Tongue (tissue), 3 donors: ENCODE measurements at places on chromosomes 12 and 14.
A peak's percentile ranks its signal among the peaks of the same experiment; 100 is the strongest.

DNA sequence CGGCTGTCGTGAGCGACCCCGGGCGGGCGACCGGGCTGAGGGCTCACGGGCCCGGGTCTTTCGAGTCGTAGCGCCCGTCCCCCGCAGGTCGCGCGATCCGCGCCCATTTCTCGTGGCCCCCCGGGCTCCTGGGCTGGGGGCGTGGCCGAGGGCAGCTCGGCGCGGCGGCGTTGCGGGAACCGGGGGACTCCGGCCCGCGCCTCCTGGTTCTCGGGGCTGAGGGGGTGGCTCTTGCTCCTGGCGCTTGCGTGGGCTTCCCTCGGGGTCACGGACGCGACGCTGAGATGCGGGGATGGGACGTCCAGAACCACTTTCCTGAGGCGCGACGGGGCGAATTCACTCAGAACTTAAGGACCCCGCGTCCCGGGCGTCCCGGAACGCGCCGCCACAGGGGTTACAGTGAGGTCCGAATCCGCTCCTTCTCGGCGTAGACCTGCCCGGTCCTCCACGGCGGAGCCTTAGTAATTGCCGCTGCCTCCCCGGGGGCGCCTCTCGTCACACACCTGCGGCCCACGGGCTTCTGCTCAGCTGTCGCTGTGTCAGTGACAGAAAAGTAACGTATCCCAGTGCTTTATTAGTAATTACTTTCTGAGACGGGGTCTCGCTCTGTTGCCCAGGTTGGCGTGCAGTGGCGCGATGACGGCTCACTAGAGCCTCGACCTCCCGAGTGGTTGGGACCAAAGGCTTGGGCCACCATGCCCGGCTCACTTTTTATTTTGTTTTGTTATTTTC, 606 bp downstream of the EP400 start:
- DNase-seq: peak; percentile 35

GRCh38 chr12:117067638-117068037, 31.6 kb downstream of the TESC start:
- DNase-seq: no peak

- DNase-seq: peak; percentile 67
These were observed 64.0 kb downstream of the PIWIL1 start for GRCh38 chr12:130401703-130402102.

DNA sequence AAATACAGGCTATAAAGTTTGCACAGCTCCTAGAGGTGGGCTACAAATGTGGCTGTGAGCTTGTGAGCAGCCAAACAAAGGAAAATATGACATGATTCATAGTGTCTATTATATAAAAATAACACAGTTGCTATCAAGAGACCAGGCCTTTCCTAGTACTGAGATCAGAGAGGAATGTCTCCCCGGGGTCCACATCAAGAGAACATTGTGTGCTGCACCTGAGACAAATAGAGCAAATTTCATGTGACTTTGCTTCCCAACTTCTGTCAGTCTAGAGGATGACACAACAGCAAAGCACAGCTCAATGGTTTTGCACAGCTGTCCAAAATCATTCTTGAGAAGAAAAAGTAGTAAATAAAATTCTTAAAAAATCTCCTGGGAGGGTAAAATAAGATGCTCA, 297.5 kb upstream of the PRKD1 start:
- peak; percentile 53 for DNase-seq

DNA sequence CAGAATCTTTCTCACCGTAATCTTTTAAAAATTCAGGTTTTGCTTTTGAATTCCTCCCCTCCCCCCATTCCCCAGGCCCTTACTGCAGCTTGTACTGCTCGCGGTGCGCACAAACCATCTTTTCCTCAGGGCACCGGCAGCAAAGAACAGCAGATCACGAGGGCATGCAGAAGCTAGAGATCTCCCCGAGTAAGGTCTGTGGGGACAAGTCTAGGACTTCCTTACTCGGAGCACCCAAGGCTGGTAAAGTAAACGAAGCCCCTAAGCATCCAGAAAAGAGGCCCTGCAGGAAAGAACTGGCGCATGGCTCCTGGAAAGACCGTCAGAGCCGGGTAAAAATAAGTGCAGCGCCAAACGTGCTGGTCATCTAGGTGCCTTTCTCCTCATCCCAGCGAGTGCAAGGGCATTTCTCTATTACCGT, 727 bp downstream of the LDHB start:
- peak; percentile 76 for DNase-seq

DNA sequence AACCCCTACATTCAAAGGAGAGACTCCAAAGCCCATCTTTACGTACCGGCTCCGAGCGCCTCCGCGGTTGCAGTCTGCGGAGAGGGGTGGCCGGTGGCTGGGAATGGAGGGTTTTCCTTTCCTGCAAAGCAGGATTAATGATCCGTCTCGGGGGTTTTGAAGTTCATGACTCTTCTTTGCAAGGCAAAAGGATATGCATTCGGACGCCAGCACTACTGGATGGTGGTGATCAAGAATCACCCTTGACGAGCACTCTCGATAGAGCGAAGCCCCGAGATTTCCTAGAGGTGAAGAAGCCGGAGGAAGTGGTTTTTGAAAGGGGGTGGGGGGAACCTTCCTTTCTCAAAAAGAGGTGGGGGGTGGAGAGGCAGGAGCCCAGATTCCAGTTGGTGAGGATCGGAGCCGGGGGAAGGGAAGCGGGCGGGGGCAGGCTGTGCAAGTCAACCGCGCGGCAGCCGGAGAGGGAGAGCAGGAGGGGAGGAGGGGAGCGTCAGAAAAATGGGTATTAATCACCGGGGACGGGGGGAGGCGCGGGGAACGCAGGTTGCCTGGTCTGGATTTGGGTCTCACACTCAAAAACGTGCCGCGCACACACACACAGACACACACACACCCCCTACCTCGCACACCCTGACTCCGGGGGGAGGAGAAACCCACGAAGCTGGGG, at the start of gene GRIN2B:
GRIN2B (minus strand) TSS at position 307 of the 667 bp plus-strand sequence. CDS start 115,394 bp downstream, outside the sequence.
- peak; percentile 18 for DNase-seq

- no peak for DNase-seq
These were observed 961.8 kb downstream of the FLRT2 start for GRCh38 chr14:86491743-86492142.

DNA sequence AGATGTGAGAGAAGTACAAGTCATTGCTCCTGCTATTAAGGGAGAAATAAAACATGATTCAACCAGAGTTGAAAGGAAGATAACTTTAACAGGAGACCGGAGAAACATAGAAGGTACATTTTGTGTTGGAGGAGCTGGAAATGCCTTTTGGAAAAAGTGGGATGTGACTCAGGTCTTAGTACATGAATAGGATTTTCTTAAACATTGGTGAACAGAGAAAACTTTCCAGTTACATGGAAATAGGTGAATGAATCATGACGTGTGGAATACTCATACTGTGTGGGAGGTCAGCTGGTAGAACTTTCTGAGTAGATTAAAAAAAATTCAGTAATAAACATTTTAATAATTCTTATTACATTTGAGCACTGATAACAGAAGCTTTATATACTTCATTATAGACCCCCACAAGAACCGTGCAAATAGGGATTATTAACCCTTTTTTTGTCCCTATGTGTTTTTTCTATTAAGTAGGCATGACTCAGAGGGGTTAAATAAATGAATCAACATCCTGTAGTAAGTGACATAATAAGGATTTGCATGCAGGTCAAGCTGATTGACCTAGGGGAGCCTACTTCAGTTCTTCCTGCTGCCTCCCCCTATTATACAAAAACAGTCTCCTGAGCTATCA, 710.5 kb downstream of the NOVA1 start:
- DNase-seq: no peak

DNA sequence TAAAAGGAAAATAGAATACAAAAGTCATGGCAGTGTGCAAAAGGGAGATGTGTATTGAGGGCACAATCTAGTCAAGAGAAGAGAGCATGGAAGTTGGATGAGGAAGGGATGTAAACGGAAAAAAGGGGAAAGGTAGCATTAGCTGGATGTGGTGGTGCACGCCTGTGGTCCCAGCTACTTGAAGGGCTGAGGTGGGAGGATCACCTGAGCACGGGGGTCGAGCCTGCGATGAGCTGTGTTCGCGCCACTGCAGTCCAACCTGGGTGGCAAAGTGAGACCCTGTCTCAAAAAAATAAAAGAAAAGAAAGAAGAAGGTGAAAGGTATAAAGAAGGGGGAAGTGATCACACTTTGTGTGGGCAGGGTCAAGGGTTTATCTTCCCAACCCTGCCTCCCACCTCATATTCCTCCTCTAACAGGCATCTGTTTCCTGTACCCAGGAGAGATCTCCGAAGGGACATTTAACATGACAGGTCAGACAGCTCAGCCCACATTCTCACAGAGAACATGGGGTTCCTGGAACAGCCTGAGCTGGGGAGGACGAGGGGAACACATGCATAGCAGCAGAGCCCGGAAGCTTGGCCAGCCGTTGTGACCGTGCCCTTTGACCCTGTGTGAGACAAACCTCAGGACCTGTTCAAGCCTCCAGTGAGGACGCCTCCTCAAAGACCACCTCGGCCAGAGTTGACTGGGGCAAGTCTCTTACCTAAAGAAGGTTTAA, 8.9 kb downstream of the RNASE11 start:
- DNase-seq: no peak

DNA sequence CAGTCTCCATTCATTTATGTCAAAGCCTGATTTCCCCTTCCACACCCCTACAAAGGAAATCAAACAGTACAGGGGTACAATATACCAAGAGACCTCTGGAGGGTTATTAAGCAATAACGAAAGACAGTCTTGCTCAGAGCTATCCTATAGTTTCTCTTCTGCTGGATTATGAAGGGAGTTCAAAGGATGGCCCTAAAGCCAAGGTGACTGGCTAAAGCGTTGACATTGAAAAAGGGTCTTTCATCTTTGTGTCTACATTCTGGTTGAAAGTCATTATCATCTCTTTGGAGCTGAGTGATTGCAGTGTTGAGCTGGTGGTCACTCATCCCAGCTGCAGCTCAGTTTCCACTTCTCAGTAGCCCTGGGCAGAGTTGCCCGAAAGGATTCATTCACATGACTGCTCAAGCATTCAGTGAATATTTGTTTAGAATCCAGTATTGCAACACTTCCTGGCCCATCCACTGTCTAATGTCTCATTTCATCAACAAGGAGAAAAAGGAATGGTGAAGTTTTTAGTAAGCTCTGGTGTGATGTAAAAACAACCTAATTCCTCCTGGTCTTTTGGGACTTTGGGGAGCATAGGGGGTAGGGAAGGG, 19.2 kb upstream of the TBX5 start:
- no peak for DNase-seq

DNA sequence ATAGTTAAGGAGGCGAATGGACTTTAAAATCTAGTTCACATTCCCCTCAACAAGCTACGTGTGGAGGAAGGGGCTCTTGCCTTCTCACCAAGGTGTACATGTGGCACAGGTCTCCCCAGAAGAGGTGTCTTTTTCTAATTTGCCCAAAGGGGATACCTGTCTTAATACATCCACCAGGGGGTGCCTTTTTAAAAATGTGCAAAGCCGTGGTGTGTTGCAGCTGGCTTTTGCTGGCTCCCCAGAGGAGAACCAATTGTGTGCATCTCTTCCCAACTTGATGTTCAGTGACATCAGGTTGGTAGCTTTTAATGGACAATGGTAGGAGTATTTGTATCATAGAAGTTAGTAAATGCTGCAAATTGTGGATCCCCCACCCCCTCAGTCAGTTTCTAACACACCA, 33.8 kb downstream of the CREBL2 start:
- DNase-seq: no peak

DNA sequence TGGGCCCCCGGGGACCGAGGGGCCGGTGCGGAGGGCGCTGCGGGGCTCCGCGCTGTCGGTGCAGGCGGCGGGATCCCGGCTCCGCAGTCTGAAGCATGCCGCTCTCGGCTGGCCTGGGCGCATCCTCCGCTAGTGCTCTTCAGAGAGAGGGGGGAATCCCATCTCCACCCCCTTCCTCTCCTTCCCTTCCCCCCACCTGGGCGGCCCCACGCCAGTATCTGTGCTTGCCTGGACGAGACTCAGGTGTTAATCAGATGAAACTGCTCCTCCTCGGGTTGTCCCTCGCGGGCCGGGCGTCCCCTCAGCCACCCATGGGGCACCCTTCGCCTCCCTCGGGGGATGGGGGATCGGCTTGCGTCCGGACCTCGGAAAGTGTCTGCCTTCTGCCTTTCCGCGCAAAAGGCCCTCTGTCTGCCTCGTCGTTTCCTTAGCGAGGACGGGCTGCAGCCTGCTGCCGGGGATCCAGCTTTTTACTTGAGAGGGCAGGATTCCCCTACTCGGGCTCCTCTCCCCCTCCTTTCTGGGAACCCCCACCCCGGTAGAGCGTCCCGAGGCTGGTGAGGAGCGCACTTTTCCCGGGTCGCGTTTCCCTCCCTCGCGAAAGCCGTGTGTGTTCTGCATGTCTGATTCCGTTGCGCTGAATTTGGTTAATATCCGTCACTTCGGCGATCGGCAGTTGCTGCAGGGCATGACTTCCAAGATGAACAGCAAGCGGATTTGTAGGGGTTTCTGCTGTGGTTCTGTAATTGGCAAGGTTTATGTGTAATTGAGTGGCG, 1.1 kb downstream of the GPHN start:
- DNase-seq: peak; percentile 47

GRCh38 chr12:47366157-47366556, 286.4 kb upstream of the AMIGO2 start:
- no peak for DNase-seq

DNA sequence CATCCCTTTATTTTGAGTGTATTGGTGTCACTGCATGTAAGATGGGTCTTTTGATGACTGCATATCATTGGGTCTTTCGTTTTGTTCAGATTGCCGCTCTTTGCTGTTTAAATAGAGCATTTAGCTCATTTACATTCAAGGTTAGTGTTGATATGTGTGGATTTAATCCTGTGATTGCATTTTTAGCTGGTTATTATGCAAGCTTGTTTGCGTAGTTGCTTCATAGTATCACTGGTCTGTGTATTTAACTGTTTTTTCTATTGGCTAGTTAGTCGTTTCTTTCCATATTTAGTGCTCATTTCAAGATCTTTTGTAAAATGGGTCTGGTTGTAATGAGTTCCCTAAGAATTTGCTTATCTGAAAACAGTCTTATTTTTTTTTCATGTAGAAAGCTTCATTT, 1170.6 kb upstream of the SEL1L start:
- DNase-seq: no peak

DNA sequence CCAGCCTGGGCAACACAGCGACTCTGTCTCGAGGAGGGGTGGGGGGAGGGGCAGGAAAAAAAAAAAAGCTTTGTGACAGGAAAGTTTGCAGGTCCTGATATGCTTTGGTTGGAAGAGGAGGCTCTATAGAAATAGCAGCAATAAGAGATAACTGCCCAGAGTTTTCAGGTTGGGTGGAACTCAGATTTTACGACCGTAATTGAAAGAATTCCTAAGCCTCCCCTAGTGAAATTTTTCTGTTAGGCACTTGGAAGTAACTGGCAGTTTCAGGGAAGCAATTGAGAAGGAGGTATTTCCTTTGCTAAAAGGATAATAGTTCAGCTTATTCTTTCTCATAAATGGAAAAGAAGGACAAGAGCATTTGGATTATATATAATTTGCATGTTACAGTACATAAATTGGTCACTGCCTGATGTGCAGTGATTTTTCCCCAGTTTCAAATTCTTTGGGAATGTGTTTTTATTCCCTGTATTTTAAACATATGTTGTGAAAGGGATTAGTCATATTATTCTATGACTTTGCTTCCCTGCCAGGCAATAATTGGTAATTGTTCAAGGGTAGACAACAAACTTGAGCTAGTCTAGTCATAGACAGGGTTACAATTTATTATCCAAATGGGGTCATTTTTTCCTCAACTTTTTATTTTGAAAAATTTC, 452.8 kb downstream of the AEBP2 start:
- no peak for DNase-seq
